ENCODE measurements at places on chromosomes 5 and 9. TPM values are rescaled to one million over a fixed set of nuclear protein-coding genes. Genes with fewer than 3 reads are reported as not detected.

Gene CYLC2
- not detected for total RNA-seq

Gene CACNA1B
- 0.14 TPM for total RNA-seq

Gene SEMA5A
- total RNA-seq: 0.27 TPM

Gene KCNV2
- not detected for total RNA-seq

Gene TMEM215
- not detected for total RNA-seq

Gene SHISAL2B
- total RNA-seq: not detected

All from thoracic aorta endothelial cell (primary cell).